ENCODE measurements at places on chromosomes 4 and X.

GRCh38 chrX:130626521-130626920, 224.7 kb downstream of the RBMX2 start:
- no peak for DNase-seq

DNA sequence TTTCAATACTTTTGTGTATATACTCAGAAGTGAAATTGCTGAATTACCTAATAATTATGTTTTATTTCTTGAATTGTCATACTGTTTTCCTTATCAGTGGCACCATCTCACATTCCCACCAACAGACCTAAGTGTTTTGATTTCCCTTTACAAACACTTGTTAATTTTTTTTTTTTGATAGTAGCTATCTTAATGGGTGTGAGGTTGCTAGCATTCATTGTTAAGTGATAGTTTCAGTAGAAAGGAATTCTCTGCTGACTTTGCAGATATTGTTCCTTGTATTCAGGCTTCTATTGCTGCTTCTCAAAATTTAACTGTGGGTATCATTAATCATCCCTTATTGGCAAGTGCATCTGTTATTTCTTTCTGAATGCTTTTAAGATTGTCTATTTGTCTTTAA, 927.5 kb upstream of the SLIT2 start:
- no peak for DNase-seq

DNA sequence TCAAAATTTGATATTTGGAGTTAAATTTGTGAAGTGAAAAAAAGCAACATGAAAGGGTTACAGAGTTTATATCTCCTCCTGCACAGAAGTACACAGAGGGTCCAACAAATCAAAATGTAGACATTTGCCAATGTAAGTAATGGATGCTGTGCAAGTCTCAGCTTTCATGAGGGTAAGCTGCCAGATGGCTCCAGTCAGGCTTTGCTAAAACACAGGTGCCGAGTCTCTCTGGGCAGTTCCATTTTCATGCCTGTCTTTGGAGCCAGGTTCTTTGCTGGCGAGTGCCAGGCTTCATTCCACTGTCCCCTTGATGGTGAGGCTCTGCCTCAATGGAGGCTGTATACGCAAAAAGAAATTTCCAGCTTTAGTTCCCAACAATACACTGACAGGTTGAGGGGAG, 27.9 kb downstream of the SLC4A4 start:
- DNase-seq: no peak

- no peak for DNase-seq
Observed at GRCh38 chr4:7518871-7519637, 84.3 kb upstream of the PSAPL1 start.

DNA sequence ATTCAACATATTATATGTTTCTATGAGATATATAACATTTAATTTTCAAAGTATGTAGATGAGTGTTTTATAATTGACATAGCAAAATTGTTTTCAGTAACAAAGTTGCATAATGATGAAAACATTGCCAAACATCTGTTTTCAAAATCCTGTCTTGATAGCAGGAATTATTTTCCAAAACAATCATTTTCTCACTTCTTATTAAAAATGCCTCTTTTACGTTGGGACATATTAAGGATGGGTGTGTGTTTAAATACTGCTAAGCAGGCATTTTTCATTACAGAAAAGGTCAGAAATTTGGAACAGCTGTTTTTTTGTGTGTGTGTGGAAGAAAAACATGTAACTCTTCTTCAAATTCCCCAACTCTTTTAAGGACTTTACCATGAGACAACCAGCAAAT, 452.0 kb downstream of the SPRY1 start:
- DNase-seq: no peak

- no peak for DNase-seq
Observed at GRCh38 chr4:127118681-127119080, 514.1 kb upstream of the INTU start.

All from GM12878 (cell line).